GM23248 (cell line): ENCODE measurements at places on chromosomes 13 and 19.

GRCh38 chr19:15536350-15536749 lies 28.0 kb downstream of the CYP4F22 start:
- no peak for DNase-seq

- DNase-seq = no peak
These were observed 11.4 kb upstream of the MYCBP2 start for GRCh38 chr13:77338329-77338728.

DNA sequence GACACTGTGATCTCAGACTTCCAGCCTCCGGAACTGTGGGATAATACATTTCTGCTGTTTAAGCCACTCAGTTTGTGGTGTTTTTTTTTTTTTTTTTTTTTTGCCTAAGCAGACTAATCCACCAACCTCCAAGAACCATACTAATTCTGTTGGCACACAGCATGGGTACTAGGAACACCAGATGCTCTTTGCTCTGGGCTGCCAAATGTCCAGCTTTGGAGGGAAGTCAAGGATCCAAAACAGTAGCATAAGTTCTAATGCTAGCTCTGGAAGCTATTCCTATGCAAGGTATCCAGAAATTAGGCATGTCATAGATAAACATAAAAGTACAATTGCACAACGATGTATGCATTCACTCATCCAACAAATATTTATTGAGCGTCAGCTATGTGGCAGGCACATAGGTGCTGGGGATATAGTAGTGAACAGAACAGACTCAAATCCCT lies 64.5 kb upstream of the WDFY2 start:
- peak; percentile 71 for DNase-seq

DNA sequence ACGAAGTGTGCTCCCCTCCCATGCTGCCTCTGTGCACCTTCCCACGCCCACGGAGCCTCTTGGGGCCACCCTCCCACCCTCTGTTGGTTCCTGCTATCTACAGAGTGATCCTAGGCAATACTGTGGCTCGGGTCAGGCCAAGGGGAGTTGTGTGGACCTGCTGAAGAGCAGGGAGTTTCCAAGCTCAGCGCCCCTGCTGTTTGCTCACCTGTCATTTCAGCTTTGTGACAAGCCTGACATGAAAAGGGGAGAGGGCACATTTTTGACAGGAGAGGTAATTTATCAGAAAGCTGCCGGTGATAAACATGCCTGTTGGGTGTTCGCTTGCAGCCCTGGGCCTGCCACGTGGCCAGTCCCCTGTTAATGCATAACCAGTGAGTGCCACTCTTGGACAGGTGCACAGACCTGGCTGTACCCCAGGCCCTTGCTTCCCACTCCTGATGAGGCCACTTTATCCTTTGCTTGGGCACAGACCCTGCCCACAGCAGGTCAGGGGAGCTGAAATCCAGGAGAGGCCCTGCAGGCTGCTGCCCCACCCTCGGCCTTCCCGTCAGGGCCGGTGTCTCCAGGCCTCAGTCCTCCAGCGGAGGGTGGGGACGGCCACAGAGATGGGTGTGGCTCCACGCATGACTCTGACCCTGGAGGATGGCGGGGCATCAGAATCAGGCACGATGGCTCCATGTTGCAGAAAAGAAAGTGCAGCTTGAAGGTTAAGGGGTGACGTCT lies 201.5 kb upstream of the GPR12 start:
- DNase-seq = no peak

- DNase-seq = peak; percentile 64
These were observed 9.3 kb upstream of the RUBCNL start for GRCh38 chr13:46396341-46396740.

GRCh38 chr19:3801412-3802096 lies 15.4 kb upstream of the MATK start:
- peak; percentile 45 for DNase-seq

GRCh38 chr19:10517760-10518443 lies 655 bp upstream of the S1PR5 start:
- DNase-seq = peak; percentile 62

- peak; percentile 92 for DNase-seq
These were observed 49.0 kb downstream of the BRD4 start for GRCh38 chr19:15283141-15283883.

DNA sequence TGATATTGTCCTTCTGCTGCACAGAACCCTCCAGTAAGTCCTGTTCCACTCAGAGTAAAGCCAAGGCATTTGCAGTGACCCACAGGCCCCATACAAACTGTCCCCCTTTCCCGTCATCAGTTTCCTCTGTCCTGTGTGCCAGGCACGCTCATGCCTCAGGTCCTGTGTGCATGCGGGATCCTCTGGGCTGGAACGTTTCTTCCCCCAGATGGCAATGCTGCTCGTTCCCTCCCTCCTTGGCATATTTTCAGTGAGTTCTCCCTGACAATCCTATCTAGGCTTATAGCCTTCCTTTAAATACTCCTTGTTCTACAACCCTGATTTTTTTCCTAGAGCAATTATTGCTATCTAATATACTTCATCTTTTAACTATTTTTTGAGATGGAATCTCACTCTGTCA lies 5.7 kb downstream of the OPA3 start:
- peak; percentile 36 for DNase-seq
